Activated T-cell treated with anti-CD3 and anti-CD28 coated beads for 1 hour (primary cell): ENCODE measurements at places on chromosomes 7 and 10.

DNA sequence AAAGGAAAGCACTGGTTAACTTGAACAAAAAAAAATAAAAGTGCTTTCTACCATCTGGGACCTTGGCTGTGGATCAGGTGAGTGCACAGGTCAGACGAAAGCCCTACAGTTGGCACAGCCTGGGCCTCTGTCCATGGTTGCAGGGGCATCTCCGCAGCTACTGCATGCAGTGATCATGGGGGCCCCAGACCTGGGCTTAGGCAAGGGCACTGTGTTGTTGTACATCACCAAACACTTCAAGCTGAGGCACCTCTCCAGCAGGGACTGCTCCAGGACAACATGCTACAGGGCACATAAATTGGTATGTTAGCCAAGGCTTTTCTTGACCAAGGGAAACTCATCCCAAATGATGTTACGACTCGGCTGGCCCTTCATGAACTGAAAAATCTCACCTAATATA, 23.5 kb downstream of the KLHL7 start:
- no peak for DNase-seq

- DNase-seq, result no peak
Observed at GRCh38 chr7:19210893-19211413, 65.7 kb upstream of the FERD3L start.

- no peak for DNase-seq
Observed at GRCh38 chr10:35327790-35328403, 8.4 kb upstream of the CCNY start.

DNA sequence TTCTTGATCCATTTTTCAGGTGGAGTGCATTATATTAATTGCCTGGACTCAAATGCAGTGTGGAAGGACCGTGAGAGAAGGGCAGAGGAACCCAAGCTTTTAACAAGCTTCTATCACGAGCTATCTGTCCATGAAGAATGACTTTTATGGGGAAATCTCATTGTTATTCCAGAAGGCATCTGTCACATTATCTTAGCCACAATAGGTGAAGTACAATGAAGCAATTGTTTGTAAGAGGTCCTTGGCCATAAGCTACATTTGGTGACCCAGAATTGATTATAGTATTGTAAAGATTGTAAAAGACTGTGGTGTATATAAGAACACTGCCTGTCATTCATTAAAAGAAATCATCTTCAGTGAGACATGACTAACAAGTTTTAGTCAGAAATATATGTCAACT, 58.6 kb upstream of the RELN start:
- no peak for DNase-seq

DNA sequence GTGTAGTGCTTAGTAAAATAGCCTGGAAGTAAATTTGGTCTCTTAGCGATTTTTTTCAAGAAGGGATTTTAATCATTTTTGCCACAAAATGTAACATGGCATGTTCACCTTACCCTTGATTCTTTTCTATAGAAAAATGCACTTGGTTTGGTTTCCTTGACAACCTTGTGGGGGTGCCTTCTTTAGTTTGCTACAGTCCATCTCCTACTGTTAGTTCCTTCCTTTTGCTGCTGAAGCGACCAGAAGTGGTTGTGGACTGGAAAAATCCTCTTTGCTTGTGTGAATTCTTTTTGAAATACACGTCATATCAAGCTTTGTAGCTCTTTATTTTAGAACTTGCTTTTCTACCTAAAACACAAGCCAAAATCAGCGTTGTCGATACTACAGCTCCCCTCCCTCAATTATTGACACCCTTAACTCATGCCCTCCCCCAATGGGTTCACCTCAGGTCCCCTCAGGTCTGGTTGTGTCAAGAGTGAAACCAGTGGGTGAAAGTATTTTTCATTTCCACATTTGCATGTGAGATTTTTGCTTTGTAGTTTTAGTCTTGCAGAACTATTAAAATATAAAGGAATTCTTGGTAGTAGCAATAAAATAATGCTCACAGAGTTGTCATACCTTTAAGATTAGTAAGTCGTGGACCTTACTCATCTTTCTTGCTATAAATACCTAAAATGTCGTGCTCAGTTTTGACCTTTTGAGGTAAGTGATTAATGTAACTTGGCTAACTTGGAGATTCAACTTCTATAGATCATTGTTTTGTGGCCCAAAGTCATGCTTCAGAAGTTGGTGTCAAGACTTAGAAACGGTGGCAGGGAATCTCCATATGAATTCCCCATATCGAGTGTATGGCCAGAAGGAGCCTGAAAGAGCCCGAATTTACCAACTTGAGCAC, 1.5 kb downstream of the ACTR3B start:
- DNase-seq, result no peak

DNA sequence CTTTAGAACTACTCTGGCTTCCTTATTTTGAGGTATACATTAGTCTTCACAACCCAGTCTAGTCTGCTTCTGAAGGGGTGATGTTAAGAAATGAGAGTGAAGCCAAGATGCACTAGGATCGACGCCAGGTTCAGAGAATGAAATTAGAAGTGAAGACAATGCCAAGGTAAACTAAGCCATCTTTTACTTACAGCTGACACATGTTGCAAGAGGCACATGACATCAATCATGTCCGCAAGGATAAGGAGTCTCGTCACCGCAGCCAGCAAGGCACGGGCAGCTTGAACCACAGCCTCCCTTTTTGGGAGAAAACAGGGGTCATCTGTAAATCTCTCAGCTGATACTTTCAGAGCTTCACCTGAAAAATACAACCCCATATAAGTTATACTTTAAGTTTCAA, 156.7 kb downstream of the CTNNA3 start:
- DNase-seq, result no peak

DNA sequence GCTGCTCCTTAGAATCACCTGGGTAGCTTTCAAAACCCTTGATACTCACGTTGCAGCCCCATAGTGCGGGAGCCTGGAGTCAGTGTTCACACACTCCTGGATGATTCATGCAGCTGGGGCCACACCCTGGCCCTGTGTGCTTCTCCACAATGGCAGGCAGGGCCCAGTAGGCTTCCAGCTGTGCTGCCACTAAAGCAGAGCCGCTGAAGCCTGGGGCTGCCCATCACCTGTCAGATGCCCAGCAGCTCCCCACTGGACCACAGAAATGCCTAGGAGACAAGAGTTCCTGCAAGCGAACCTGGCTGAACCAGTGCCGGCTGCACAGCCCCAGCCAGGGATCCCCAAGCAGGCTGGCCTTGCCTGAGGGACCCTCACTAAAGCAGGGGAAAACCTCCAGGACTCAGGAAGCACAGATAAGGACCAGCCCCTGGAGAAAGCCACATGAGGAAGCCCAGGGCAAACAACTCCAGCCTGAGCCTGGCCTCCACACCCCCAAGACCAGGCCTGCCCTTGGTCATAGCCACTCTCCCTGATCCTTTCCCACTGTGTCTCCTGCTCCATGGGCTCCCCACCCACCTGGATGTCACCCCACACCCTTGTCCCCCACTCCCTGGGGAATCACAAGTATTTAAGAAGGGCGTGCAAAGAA, 111.9 kb downstream of the GRID1 start:
- no peak for DNase-seq

DNA sequence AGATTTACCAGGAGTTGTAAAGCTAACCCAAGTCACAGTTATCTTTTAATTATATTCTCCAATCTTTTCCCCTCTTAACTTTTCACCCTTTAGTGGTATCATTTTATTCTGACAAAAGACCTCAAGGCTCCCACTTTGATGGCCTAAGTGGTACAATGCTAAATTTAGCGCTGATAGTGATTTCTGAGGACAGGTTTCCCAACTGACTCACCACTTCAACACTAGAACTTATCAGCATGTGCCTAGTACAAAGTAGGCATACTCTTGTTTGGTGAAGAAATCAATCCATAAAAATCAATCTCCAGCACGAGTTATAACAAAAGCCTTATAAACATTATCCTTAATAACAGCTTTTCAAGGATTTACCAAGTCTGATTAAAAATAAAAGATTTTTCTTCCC, 7.5 kb downstream of the SNX13 start:
- DNase-seq, result no peak

GRCh38 chr10:102646610-102647442, 2.5 kb downstream of the TRIM8 start:
- peak; percentile 25 for DNase-seq

- DNase-seq, result no peak
Observed at GRCh38 chr10:56585447-56586171, 224.6 kb upstream of the ZWINT start.

GRCh38 chr10:96958071-96958470, 126.0 kb downstream of the LCOR start:
- no peak for DNase-seq

- no peak for DNase-seq
Observed at GRCh38 chr10:72688208-72688651, 3.7 kb upstream of the MCU start.

GRCh38 chr7:120519224-120519623, 246.2 kb downstream of the KCND2 start:
- DNase-seq, result no peak

DNA sequence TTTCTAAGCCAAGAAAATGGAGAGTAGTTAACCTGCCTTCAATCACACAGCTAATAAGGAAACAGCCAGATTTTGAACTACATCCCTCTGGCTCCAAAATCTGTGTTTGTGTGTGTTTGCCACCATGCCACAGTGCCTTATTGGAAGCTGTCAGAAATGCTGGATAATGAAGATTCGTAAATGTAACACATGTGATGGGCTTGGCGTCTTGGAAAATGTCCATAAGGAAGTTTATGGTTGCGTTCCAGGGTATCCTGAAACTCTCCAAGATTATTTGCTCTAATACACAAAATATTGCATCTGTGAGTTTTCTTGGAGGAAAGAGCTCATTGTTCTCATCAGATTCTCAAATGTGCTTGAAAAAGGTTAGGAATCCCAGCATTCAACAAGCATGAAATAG, 22.7 kb downstream of the MYOF start:
- DNase-seq, result no peak

GRCh38 chr7:43444711-43445578, 138.0 kb upstream of the STK17A start:
- no peak for DNase-seq

DNA sequence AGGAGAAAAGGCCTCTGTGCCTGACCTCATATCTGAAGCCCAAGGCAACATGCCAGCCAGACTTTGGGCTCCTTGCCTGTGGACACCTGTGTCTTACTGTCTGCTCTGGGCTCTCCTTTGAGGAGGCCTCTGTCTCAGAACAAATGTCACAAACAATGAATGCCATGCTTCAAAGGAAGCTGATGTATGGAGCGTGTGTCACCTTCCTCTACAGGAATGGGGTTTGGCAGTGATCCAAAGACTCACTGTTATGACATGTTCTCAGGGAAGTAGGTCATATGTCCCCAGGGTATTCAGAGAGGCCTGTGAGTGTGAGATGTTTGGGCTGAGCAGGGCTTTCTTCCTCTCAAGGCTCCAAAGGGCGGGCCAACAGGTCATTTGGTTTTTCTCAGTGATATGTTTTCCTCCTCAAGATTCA, 38.4 kb downstream of the PTPRE start:
- DNase-seq, result no peak

GRCh38 chr10:84659497-84660439, 331.4 kb downstream of the CCSER2 start:
- no peak for DNase-seq
